ENCODE measurements at places on chromosomes 6 and 20.

DNA sequence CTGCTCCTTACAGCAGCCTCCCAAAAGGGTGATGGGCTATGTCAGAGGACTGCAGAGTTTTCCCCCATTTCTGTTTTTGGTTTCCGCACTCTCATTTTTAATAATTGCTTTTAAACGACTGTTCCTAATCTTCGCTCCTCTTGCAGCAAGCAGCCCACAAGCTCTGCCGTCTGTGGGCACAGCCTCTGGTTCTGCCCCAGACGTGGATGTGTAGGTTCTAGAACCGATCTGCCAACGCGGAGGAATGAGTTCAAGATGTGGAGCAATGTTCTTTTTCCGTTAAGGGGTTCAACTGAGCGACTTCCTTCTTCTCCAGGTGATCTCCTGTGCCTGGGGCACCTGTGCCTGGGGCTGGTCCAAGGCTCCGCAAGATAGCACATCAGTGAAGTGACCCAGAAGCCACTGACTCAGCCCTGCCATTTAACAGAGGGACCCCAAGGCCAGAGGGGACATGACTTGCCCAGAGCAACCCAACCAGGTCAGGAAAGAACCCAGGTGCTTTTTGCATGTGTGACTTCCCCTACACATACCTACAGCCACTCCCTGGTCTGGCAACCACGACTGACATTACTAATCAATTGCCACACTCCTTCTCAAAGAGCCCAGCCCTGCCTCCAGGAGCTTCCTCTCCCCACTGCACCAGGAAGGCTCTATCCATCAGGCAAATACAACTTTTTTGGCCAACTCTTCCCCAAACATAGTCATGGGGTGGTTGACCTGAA is 22.7 kb downstream of the PMEPA1 start:
- DNase-seq, result no peak

- DNase-seq, result no peak
These were observed 1.4 kb downstream of the PREP start for GRCh38 chr6:105401247-105402089.

DNA sequence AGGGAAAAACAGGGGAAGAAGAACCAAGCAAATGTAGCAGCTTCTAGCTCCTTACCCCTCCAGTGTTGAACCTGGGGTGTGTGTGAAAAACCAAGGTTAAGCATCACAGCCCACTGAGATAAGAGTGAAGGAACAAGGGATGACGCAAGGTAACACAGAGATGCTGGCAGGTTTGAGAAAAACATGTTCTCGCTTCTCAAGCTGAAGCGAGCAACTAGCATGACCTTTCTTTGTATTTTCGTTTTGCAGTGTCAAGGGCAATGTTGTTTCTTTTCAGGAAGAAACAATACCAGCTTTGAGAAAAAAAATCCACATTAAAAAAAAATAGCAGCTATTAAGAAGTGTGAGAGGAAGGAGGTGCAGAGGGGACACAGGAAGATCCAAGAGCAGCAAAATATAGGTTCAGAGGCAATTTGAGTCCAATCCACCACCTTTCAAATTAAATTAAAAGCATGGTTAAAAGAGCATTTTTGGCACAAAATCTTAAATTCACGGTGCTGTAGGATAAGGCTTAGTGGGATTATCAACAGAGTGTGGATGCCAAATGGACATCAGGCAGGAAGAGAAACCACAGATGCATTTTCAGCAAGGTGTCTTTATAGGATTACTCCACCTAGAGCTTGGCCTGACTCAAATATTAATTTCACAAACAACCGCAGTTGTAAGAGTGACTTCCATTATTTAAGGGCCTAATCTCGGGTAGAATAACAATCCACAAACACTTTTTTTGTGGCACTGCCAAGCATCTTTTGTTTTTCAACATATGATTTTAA is 70.9 kb downstream of the SYNE1 start:
- DNase-seq, result no peak

- no peak for DNase-seq
These were observed 66.5 kb downstream of the ZMYND8 start for GRCh38 chr20:47290008-47290407.

DNA sequence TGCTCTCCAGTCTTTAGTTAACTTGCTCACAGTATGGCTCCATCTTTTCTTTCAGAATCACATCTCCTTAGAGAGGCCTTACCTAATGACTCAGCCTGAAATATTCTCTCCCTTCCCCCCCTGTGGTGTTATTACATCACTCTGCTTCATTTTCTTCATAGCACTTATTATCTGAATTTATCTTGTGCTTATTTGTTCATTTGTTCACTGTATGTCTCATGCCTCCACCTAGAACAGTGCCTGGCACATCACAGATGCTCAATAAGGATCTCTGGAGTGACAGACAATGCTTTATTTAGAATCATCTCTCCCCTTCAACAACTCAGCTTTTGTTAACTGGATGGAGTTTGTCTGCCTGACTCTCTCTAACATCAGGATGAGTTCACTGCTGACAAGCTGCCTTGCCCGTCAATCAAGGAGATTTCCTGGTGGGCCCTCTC is 96.6 kb upstream of the MAN1A1 start:
- DNase-seq, result peak; percentile 47

DNA sequence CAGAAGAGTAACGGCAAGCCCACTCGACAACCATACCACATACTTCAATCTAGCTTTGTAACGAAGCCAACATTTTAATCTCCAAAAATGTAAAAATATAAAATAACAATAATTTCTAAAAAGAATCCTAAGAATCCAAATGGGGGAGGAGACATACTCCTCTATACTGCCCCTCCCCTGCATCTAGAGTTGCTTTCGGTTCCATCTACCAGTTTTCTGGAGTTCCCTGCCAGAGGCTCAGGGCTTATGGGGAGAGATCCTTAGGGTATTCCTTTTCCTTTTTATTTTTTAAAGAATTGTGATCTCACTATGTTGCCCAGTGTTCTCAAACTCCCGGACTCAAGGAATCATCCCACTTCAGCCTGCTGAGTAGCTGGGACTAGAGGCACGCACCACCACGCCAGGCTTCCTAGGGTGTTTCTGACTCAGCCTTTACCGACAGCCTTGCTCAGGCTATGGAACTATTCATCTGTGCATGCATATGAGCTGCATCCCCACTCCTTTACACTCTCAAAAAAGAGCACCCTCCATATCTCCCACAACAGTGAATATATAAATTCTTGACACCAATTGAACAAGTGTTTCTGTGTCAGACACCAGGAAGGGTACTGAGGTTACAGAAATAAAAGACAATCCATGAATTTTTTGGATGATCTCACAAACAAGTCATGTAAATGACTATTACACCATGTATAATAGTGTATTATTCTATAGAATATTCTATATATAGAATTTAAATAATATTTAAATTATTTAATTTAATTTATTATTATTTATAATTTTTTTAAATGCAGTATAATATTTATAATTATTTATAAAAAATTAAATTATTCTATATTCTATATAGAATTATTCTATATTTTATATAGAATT is 40.7 kb upstream of the UBR2 start:
- no peak for DNase-seq

GRCh38 chr6:52388790-52389189 is 26.8 kb downstream of the PAQR8 start:
- no peak for DNase-seq

DNA sequence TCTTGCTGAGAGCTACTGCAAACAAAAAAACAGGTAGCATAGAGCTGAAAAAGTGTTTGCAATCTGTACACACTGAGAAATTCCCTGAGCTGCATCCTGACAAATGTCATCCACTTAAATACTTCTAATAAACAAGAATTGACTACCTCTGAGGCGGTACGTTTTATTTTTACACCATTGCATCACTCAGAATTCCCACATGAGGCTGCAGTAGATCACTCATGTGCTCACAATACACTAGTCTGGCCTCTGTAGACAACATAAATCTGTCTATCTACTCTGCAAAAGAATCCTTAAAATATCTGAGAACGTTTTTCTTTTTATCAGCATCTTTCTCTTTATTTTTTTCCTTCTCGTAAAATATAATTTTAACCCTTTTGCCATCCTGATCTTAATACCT is 661.4 kb downstream of the EPHA7 start:
- no peak for DNase-seq

DNA sequence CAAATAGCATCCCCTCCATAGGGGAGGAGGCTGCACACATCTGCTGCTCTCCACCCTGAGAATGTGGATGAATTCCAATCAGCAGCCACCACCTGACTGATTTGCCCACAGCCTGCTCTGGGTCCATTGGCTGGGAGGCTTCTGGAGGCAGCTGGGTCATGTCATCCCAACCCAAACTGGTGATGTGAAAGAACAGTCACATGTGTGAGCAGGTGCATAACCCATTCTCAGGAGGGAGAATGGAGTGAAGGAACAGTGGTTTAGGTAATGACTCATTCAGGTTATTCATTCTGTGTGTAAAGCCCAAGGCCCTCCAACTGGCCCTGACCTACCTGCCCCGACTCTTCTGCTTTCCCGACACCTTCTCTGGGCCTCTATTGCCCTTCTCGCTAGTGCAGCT is 90.9 kb upstream of the GCM1 start:
- no peak for DNase-seq

GRCh38 chr6:13453771-13454251 is 33.6 kb downstream of the GFOD1 start:
- no peak for DNase-seq

- no peak for DNase-seq
These were observed 12.4 kb downstream of the GRM1 start for GRCh38 chr6:146041282-146041681.

DNA sequence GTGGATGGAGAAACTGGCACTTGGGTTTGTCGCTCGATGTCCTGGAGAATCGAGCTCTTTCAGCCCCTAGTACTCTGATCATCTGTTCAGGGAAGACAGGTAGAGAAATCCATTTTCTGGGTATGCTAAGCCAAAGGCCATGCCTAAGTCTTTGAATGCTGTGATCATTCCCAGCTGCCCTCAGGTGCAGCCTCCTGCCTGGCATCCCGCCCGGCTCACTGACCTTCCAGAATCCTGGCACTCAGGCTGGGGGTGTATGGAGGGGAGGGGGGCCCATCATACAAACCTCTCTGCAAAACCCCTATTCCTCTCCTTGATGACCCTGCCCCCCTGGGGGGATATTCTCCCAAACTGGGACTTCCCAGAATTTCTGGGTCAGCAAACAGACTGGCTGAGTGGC is 28.6 kb downstream of the C20orf203 start:
- no peak for DNase-seq

GRCh38 chr6:37244430-37245310 is 12.9 kb upstream of the TBC1D22B start:
- DNase-seq, result peak; percentile 87

DNA sequence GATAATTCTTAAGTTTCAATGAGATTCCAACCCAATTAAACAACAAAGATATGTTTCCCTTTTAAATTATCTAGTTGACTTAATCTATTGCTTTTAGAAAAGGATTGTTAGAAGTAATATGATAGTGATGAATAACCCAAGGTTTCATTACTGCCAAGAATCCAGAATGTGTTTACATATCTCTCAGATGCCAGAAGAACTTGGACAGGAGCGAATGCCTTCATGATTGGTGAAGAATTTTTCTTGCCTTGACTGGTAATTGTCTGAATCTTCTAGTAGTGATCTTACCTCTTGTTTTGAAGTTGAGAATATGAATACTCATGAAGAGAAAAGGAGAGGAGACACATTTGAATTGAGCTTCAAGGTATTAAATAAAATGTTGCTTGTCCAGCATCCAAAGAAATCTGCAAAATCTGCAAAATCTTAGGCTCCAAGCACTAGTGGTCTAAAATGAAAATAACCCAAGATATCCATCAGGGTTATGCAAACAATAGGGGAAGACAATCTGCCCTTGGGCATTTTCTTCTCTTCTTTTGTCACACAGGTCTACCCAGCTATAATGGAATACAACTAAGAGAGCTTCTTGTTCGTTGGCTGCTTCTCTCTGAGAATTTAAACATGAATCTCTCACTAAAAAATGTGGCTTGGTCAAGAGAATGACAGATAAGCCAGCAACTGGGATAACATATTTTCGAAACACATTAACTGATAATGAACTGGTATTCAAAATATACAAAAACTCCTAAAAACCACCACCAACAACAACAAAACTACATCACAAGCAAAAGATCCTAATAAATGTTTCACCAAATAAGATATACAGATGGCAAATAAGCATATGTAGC is 928.9 kb downstream of the EYS start:
- no peak for DNase-seq

DNA sequence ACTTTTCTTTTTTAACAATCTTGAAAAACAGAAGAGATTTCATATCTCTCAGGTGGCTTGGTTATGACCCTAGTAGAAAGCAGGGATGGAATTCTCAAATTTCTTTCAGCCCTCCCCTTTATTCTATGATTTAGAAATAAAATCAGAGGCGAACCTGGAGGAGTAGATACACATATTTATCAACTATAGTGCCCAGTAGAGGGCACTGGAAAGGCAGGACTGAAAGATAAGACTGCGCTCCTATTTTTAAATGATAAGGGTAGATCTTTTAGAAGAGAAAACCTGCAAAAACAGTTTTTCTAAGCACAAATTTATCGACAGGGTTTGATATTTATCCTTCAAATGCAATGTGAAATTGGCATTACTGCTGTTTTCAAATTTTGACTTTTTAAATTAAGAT is 1296.6 kb downstream of the EPHA7 start:
- peak; percentile 7 for DNase-seq

DNA sequence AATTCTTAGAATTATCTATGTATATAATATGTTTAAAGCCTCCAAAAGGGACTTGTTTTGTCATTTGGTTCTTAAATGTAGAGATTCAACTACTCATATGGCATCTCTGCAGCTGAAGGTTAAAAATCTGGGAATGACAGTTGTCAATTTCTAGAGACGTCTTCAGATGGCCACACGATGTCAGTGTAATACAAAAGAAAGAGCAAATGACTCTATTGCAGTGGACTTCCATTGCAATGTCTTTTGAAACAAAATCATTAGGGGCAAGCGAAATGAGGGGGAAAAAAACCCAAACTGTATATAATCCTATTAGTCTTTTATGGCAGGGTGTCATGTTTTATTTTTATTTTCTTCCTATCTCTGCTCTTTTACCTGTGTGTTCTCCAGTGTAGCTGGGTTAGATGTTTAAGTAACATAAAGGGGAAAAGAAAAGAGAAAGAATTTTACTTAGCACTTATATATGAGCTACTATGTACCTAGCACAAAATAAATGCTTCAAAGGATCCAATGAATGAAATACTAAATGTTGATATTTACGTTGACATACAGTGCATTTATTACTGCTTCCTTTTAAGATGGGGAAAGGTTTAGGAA is 26.2 kb downstream of the CCN2 start:
- DNase-seq, result peak; percentile 25

DNA sequence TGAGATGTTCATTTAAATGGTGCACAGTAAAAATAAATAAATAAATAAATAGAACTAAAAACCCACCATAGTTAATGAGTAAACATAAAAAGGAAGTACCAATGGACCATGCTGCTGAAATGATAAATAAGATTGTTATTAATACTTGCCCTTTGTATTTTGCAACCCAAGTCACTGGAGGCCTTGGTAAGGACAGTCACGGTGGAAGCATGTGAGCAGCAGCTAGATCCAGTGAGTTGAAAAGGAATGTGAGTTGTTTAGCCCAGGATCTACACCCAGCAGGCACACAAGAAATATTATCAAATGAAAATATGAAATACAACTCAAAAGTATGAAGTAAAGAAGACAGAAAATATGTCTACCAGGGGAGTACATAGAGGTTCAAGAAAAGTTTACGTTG is 6.7 kb downstream of the LGSN start:
- DNase-seq, result no peak

GRCh38 chr6:129094147-129094546 is 211.2 kb downstream of the LAMA2 start:
- no peak for DNase-seq

- no peak for DNase-seq
These were observed 10.0 kb upstream of the POU3F2 start for GRCh38 chr6:98824162-98824901.
